ENCODE measurements at places on chromosomes 16 and 17. TPM values are rescaled to one million over a fixed set of nuclear protein-coding genes. Genes with fewer than 3 reads are reported as not detected.
A peak's percentile ranks its signal among the peaks of the same experiment; 100 is the strongest.

The PRCD gene
- 2.7 TPM for total RNA-seq

The GPR142 gene
- total RNA-seq, result 0.16 TPM

The SCARF1 gene
- 10.9 TPM for total RNA-seq

The RRAD gene
- total RNA-seq, result 245 TPM

DNA sequence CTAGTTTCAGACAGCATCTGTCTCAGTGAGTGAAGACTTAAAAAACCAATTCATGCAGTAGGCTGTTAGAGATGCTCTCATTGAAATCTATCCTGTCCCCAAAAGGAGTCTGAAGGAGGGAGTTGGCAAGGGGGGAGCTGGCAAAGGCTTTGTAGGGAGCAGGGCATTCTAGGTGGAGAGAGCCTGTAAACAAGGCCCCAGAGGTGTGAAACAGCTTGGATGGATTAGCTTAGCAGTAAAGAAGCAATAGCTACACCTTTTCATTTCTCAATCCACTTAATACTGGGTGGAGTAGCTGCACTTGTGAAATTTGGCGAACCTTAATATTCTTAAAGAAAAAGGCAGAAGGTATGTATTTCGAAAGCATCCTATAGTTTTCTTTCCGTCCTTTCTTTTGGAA is 61.8 kb downstream of the KSR1 start:
- DNase-seq, result no peak

- DNase-seq, result no peak
These were observed 71.1 kb upstream of the MED9 start for GRCh38 chr17:17405673-17406072.

DNA sequence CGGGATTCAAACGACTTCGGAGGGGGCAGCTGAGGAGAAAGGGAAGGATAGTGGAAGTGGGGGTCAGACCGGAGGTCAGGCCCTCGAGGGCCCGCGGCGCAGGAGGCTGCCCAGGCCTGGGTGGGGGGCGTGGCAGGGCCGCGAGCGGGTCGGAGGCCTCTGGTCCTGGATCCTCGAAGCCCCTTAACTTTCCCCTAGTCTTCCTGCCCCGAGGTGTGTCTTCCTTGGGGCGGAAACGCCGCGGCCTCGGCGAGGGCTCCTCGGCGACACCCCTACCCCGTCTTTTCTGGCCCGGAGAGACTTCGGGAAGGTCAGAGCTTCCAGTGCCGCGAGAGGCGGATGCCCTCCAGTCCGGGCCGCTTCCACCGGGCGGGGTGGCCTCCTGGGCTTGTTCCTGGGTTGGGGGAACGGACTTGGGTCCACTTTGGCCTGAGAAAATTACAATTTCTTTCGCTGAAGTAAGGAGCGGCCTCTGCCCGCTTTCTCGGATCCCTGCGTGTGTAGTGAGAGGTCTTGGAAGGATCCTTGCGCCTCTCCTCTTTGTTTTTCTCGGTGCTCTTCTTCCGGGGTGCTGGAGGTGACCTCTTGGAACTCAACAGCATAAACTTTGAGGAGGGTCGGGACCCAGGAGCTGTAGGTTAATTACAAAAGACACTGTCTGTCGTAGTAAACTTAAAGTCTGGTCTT is 491 bp downstream of the IST1 start:
- peak; percentile 76 for DNase-seq

DNA sequence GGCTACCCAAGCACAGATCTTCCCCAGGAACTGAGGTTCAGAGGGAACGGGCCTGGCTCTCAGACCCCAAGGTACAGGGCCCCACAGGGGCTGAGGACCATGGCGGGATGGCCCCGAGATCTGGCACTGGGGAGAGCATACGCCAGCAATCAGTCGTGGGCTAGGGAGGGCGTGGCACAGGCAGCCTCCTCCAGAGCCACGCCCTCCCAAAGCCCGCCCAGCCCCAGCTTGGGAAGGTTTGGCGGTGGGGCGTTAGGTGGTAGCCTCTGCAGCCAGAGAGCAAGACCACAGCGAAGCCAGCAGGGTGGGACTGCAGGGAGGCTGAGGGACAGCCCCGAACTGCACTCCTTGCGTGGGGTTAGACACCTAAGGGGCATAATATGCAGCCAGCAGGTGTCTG is 11.6 kb downstream of the WNT9B start:
- no peak for DNase-seq

GRCh38 chr17:28726627-28727491 is 826 bp upstream of the TLCD1 start:
- peak; percentile 97 for DNase-seq

Data from cardiac septum (tissue), 1 donor.